ENCODE measurements at places on chromosomes 5 and 9.

GRCh38 chr9:81430727-81431126 is 258.6 kb downstream of the TLE1 start:
- DNase-seq = no peak

DNA sequence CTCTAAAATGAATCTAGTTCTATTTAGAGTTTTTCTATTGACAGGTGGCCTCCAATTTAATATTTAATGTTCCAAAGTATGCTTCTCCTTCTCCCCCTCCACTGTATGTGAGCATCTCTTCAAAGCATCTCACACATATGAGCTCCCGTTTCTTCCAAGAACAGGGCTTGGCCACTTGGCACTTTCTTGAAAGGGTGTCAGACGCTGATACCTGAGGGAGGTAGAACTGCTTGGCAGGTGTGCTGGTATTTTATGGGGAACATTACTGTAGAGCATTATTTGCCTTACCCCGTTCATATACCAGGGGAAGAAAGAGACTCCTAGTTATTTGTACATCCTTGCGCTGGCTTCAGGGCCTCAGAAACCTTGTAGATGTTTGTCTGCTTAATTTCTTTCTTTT is 1.9 kb downstream of the RCL1 start:
- DNase-seq = no peak

DNA sequence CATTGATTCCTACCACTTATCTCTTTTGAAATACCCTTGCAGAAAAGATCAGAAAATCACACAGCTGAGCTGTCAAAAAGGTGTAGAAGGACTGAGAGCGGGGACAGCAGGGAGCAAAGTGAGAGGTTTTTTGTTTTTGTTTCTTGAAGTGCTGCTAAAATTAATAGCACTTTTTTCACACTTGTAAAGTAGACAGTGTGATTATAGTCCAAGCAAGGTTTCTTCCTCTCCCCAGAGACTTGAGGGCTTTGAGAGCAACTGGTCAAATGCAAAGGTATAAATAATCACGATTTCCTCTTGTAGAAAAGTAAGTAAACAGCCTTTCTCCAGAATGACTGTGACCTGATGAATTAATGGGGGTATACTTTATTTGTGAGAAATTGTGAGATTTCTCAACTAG is 326.9 kb downstream of the ZNF608 start:
- no peak for DNase-seq

GRCh38 chr5:124206540-124206939 is 539.9 kb downstream of the ZNF608 start:
- no peak for DNase-seq

- no peak for DNase-seq
Observed at GRCh38 chr5:36640949-36641348, 34.5 kb downstream of the SLC1A3 start.

GRCh38 chr5:171416160-171417049 is 3.0 kb upstream of the FGF18 start:
- DNase-seq = no peak

DNA sequence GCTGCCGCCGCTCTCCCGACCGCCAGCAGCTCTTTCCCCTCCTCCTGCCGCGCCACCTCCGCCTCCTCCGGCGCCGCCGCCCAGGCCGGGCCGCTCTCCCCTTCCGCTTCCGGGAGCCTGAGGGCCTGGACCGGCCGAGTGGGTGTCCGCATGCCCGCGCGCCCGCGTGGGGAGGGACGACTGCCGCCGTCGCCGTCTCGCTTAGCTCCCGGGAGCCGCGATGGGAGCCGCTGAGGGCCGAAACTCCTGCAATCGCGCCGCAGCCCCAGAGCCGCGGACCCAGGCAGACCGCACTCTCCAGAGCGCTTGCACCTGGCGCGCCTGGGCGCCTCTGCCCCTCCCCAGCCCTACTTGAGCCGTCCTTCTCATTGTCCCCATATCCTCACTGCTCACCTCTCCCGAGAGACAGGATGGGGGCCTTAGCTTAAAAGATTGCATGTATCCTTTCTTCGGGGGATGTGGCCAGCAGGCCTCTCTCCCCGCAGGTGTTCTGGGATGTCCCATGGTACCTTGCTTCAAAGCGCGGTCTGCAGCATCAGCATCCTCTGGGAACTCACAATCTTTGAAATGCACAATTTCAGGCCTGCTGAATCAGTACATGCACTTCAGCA is at the start of gene ZDHHC21:
TSS of gene ZDHHC21 (minus strand) at position 182 of the 611 bp plus-strand sequence. CDS start 19,092 bp downstream, outside the sequence.
- peak; percentile 72 for DNase-seq

- no peak for DNase-seq
Observed at GRCh38 chr5:143230676-143230996, 172.8 kb downstream of the NR3C1 start.

DNA sequence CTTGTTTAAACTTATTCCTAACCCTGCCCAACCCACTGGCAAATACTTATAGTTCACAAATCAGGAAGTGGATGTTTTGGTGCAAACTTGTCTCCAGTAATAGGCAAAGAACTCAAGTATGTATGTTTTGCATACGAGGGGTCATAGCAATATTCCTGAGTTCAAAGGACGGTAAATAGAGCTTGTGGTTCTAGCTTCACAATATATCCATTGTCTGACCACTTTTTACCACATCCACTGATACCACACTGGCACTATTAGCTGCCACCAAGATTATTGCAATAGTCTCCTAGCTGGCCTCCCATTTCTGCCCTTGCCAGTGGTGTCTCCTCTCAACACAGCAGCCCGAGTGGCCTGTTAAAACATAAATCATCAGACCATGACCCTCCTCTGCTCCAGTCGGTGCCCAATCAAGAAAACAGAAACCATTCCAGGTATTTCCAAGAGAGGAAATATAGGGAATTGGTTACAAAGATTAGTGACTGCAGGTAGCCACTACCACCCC is 17.0 kb downstream of the GRXCR2 start:
- no peak for DNase-seq

- DNase-seq = no peak
Observed at GRCh38 chr5:113119246-113119924, 142.8 kb downstream of the DCP2 start.

DNA sequence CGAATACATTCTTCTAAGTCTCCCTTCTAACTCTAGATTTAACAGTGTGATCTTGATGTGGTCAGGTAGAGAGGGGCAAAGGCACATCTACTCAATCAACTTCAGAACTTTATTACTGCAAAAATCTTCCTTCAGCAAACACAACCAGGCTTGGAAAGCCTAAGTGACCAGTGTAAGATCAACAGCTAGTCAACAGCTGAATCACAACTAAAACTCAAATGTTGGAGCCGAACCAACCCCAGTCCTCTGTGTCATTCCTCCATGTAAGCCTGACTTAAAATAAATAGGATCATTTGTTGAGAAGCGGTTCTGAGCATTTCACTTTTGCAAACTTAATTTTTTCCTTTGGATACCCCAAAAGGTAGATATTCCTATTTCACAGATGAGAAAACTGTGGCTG is 352.7 kb downstream of the EBF1 start:
- no peak for DNase-seq

- no peak for DNase-seq
Observed at GRCh38 chr9:126528111-126528510, 85.6 kb upstream of the LMX1B start.
